ENCODE measurements at places on chromosomes 1 and 21.
A peak's percentile ranks its signal among the peaks of the same experiment; 100 is the strongest.

GRCh38 chr1:221704306-221704705 lies 37.6 kb downstream of the DUSP10 start:
- no peak for DNase-seq

DNA sequence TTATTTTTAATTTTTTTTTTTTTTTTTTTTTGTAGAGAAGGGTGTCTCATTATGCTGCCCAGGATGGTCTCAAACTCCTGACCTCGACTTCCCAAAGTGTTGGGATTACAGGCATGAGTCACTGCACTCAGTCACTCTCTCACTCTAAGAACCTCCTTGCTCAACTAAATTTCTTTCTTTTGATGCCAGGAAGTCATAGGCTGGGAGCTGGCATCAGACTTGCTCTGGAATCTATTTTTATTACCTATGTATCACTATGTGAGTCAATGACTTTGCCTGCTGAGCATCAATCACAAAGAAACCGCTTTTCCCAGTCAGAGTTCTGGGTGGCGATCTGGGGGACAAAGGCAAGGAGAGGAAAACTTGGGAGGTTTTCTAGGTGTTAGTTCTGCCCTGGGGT lies 35.5 kb upstream of the PARP1 start:
- no peak for DNase-seq

- no peak for DNase-seq
Measured at GRCh38 chr1:72734415-72734814, 452.1 kb upstream of the NEGR1 start.

DNA sequence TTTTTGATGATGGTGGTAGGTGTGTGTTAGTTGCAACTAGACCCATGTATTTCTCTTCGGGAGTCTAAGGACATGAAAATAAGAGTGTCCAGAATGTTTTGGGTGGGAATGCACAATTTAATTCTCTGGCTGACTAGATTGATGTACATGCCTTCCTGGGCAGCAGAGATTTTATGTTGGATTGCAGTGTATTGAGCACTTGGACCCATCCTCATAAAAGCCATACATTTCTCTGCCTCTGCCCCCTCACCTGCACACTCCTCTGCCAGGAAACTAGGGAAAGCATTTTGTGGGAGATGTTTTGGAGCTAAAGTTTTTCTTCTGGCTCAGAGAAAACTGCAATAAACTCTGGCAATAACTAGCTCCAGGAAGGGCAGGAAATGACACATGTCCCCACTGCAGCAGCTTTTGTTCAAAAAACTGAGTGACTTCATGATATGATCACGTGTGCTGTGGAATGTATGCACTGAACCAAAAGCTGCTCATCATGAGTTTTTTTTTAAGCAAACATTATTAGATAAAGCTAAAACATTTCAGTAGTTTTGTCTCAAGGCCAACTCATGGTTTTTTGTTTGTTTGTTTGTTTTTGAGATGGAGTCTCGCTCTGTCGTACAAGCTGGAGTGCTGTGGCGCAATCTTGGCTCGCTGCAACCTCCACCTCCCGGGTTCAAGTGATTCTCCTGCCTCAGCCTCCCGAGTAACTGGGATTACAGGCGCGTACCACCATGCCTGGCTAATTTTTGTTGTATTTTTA lies 17.6 kb downstream of the RIT1 start:
- DNase-seq = peak; percentile 29

GRCh38 chr1:3614755-3615742 lies 3.7 kb upstream of the MEGF6 start:
- DNase-seq = peak; percentile 46
